Activated CD8-positive, alpha-beta memory T cell treated with anti-CD3 and anti-CD28 coated beads for 36 hours (primary cell): ENCODE measurements at places on chromosomes 1 and 21. TPM values are rescaled to one million over a fixed set of nuclear protein-coding genes. Genes with fewer than 3 reads are reported as not detected.

MAPKAPK2 gene
- 86.9 TPM for total RNA-seq

PTBP2 gene
- 12.2 TPM for total RNA-seq

KCNE2 gene
- total RNA-seq = not detected

CCDC181 gene
- 0.57 TPM for total RNA-seq

DCST2 gene
- 0.21 TPM for total RNA-seq

ECM1 gene
- total RNA-seq = 1.3 TPM

CD2 gene
- total RNA-seq = 382 TPM

DTL gene
- total RNA-seq = 95.0 TPM

FNDC10 gene
- 3.2 TPM for total RNA-seq

PAPPA2 gene
- 0.29 TPM for total RNA-seq

GGPS1 gene
- 28.9 TPM for total RNA-seq

MACO1 gene
- 16.4 TPM for total RNA-seq

ZNF648 gene
- not detected for total RNA-seq

ARHGEF19 gene
- total RNA-seq = 5.7 TPM

C1orf226 gene
- total RNA-seq = not detected

BACE2 gene
- 0.32 TPM for total RNA-seq

CLEC20A gene
- total RNA-seq = not detected

OR10Z1 gene
- total RNA-seq = not detected

PEX11B gene
- total RNA-seq = 33.6 TPM

NME7 gene
- total RNA-seq = 27.0 TPM

SNX27 gene
- total RNA-seq = 33.1 TPM

SH2D5 gene
- total RNA-seq = 0.55 TPM

CD48 gene
- 292 TPM for total RNA-seq

LRRC71 gene
- not detected for total RNA-seq

AZIN2 gene
- total RNA-seq = 3.4 TPM

ZNF683 gene
- 1.6 TPM for total RNA-seq

FYB2 gene
- total RNA-seq = not detected

OR2L13 gene
- not detected for total RNA-seq

GBP4 gene
- total RNA-seq = 24.4 TPM

HTR6 gene
- not detected for total RNA-seq

NBPF8 gene
- total RNA-seq = 17.8 TPM

RNF187 gene
- 135 TPM for total RNA-seq

COL24A1 gene
- not detected for total RNA-seq

SPATA21 gene
- not detected for total RNA-seq

SLC9C2 gene
- total RNA-seq = not detected

ADCY10 gene
- total RNA-seq = not detected

TTC34 gene
- 1.0 TPM for total RNA-seq

PADI1 gene
- not detected for total RNA-seq

TSEN15 gene
- 50.4 TPM for total RNA-seq
